ENCODE measurements at places on chromosomes 1 and 21.

GRCh38 chr1:60225486-60225885 lies 151.9 kb upstream of the C1orf87 start:
- no peak for DNase-seq

DNA sequence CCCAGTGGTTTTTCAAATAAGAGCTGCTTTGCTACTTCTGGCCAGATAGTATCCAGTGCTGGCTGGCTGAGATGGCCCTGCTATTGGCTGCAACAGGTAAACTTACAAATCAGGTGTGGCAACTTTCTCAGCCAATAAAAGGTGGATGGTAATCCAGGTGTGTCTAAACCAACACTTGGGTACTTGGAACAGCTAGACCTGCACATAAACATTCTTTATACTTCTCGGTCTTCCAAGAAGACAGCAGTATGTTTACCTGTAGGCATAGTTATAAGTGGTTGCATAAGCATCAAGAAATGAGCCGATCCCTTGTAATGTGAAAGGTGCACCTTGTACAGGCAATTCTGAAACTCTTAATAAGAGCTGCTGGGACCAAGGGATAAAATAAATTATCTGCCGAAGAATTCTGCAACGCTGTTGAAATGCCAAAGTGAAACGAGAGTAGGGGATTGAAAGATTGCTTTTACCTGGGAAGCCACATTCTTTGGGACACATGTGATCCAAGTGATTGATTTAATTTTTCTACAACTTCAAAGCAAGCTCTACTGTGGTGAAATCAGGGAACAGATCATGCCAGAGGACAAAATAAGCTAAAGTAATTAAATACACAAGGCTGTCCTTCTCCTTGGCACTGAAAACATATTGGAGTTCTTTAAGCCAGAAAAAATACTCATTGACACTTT lies at the start of gene CLDN8:
TSS of gene CLDN8 (minus strand) at position 57 of the 683 bp plus-strand sequence. CDS start 172 bp downstream, outside the sequence.
- DNase-seq = no peak

- DNase-seq = no peak
Measured at GRCh38 chr1:241272828-241273227, 84.2 kb downstream of the RGS7 start.

DNA sequence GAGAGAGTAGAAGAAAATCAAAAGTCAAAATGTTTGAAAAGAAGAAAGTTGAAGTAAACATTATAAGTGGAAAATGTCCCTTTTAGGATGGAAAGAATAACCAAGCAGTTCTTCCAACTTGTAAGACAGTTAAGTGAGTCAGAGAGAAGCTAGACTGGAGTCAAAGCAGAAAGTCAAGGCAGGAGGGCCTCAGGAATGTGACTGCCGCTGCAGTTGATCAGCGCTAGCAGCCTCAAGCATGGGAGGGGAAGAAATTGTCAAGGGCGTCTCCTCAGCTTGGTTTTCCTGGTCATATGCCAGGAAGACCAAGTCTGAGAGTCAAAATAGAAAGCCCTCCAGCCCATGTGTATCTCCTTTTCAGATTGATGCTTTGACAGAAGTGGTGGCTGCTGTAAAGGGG lies 23.2 kb downstream of the HAO2 start:
- DNase-seq = no peak

- DNase-seq = no peak
Measured at GRCh38 chr1:69139007-69139406, 428.7 kb upstream of the LRRC7 start.

GRCh38 chr1:181057079-181057478 lies 23.3 kb downstream of the MR1 start:
- DNase-seq = no peak

GRCh38 chr1:210053126-210053525 lies 115.1 kb downstream of the SYT14 start:
- no peak for DNase-seq

All from head of caudate nucleus (tissue), 42 donors.